ENCODE measurements at places on chromosomes 11 and 22.
A peak's percentile ranks its signal among the peaks of the same experiment; 100 is the strongest.

GRCh38 chr11:10858439-10859325 lies 829 bp upstream of the ZBED5 start:
- peak; percentile 75 for DNase-seq

DNA sequence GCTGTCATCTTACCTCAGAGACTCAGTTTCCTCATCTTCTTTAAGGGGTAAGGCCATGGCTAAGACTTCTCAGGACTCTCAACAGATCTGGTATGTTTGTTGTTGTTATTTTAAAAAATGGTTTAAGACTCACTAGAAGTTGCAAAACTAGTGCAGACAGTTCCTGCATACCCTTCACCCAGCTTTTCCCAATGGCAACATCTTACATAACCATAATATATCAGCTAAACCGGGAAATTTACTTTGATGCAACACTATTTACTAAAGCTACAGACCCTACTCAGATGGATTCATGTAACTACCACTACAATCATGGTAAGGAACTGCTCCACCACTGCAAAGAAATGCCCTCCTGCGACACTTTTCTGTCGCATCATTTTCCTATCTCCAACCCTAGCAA lies 20.4 kb downstream of the LGR4 start:
- no peak for DNase-seq

GRCh38 chr11:86513746-86514373 lies 139.2 kb downstream of the CCDC81 start:
- DNase-seq: no peak

DNA sequence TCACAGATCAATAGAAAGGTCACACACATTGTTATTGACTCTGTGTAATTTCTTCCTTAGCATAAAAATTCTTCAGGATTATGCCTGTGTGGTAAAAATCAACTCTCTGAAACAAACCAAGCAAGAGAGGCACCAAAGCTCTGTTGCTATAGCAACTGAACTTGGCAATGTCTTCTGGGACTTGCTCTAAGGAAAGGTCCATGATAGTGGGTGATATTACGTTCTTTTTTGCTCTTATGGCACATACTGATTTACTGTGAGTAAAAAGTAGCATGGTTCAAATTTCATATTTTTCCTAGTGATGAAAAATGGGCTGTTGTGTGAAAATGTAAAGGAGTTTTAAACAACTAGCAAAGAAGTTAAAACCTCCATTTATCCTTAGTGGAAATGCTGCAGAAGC lies 66.4 kb downstream of the SVIP start:
- no peak for DNase-seq

GRCh38 chr22:32579529-32580220 lies 105.1 kb downstream of the FBXO7 start:
- peak; percentile 53 for DNase-seq

GRCh38 chr11:112073941-112074811 lies at the start of the genes NKAPD1 and PIH1D2:
Gene NKAPD1 (plus strand): TSS chr11:112074299. CDS start chr11:112075575, 1,276 bp downstream.
Gene PIH1D2 (minus strand): TSS chr11:112074017. CDS start chr11:112073174, 843 bp downstream.
- DNase-seq: peak; percentile 67

Measured in left ventricle myocardium inferior (tissue), 1 donor.